ENCODE measurements at places on chromosomes 11 and 22.

DNA sequence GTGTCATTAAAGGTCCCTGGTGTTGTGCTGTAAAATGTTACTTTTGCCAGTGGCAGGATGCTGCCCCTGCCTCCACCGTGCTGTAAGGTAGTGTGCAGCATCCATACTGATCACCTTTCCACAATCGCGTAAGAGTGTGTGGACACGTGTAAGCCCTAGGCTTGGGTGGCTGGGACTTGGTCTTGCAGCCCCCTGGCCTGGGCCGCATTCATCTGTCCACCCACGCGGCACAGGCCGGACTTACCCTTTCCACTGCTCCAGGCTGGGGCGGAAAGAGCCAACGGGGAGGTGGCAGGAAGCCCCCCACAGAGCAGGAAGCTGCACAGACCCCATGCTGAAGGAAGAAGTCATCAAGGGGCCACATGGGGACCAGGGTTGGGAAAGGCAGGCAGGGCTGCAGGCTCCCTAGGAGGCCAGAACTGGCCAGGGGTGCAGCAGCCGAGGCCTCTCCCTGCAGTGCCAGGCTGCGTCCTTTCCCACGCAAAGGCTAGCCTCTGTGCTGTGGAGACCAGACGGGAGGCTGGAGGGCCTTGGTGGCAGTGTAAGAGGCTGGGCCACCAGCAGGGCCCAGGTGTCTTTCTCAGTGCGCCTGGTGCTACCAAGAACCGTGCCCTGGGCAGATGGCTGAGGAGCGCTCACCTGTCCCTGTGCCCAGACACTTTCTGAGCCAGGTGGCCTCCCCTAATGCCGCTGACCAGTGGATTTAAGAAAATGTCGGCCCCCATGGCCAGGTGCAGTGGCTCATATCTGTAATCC is 11.7 kb upstream of the TMEM191C start:
- no peak for DNase-seq

GRCh38 chr11:1564535-1565172 is 7.4 kb downstream of the DUSP8 start:
- DNase-seq, result peak; percentile 61

DNA sequence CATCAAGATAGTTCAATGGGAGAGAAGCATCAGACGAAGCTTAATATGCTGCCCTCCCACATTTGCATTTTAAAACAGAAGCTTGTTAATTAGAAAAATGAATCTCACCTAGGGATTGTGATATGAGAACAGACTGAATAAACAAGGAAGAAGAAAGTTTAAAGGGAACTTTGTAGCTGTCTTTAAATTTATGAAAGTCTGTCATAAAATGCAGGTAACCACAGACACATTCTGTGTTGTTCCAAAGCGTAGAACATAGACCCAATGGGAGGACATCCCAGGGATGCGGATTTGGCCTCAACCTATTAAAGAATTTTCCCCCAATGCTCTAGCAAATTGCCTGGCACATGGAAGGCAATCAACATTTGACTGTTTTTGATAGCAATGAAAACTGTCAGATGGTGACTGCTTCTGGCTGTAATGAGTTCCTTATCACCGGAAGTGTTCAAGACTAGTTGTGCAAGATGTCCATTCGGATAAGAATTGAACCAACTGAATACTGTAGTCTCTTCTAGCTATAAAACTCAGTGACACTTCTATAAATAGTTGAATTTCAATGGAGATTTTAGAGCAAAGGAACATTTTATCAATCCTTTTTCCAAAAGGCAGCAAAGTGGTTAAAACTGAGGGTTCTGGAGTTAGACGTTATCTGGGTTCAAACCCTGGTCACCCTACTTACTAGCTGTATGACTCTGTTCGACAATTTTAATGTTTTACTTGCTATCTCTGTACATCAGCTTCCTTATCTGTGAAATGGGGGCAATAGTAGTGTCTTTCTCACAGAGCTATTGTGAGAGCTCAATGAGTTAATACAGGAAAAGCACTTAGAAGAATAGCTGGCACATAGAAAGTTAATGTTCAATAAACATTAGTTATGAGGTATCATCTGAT is 64.9 kb downstream of the LIF start:
- DNase-seq, result no peak

DNA sequence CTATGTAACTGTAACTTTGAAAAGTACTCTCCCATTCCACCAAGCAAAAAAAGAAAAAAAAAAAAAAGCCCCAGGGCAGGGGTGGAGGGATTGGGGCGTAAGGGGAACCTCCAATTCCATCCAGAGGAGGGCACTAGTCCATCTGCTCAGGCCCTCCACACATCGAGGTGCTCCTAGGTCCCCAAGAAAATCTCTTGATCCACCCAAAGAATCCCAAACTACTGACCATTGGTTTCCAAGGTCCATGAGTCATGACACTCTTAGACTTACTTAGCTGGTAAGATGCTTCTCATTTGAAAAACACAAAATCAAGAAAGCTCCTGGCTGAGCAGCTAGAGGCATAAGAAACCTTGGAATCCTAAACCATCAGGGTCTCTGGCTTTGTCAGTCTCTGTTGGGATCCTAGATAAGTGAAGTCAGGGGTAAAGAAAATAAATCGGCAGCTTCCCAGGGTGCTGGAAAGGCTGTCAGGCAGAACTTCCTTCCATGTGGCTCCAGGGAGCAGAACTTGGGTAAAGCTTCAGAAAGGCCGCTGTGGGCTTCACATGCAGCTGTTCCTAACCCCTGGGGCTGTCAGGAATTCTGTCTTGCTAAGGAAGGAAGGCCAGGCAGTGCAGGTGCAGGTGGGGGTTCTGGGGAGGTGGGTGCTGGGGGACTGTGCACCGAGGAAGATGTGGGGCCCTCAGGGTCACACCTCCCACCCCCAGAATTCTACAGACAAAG is 49.4 kb upstream of the ADA2 start:
- peak; percentile 33 for DNase-seq

DNA sequence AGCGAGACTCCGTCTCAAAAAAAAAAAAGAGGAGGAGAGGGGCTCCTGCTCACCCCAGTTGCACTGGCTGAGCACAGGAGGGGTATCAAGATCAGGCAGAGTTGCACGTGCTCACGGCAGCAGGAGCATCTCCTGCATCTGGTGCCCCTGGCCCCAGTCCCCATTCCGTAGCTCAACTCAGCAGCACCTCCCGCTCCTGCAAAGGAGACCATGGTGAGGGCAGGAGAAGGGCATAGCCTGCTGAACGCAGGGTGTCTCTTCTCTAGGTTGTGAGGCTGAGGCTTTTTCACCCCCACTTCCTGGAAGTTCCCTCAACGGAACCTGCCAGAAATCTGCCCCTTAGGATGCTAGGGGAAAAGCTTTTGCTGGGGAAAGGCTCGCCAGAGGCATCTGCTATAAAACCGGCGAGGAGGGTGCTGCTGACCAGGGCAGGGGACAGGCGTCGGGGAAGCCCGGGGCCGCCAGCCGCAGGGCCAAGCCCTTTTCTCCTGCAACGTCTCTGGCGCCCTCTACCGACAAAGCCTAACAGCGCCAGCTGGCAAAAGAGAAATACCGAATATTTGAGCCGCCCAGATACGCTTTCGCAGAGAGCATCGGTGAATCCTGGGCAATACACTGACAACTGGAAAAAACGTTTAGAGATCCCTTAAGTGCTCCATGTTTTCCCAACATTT is 1.0 kb upstream of the PPP6R2 start:
- peak; percentile 93 for DNase-seq

DNA sequence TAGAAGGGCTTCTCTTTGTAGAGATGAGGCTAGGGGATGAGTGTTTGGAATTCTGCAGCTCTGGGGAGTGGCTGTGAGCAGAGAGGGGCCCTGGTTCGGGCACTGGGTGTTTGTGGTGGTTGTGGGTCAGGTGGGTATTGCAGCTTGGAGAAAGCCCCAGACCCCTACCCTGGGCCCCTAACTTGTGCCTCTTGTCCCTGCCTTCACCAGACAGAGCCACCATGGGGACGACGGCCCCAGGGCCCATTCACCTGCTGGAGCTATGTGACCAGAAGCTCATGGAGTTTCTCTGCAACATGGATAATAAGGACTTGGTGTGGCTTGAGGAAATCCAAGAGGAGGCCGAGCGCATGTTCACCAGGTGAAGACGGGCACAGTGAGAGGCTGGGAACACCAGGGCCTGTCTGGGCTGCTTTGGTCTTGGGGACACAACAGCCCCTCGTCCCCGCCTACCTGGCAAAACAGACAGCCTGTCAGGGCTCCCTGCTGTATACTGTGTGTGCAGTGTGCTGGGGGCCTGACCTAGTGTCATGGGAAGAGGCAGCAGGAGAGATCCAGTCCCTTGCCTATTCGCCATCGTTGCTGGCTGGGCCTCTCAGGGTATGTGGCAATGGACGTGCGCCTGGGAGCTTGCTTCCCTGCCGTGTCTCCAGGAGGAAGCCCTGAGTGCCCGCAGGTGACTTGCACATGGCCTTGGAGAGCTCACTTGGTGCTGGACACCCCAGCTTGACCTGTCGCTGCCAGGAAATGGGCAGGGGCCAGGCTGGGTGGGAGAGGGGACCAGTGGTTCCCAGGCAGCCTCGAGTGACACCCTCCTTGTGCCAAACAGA is 4.3 kb downstream of the INCENP start:
- DNase-seq, result no peak

DNA sequence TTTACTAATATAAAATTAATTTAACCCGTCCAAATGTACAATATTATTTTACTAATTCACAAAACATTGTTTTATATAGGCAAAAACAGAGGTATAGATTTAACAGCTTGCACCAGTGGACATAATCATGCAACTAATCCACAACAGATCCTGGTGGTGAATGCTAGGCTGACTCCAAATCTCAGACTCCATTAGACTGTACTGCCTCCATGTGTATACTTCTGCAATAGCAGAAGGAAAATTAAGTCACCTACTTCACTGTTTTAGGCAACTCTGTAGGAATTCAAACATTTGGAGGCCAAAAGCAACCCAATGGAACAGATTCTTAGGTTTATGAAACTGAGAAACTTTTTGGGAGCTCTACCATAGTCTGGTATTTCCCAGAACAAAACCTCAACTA is 30.0 kb upstream of the RAB39A start:
- DNase-seq, result peak; percentile 51
